ENCODE measurements at places on chromosomes 4 and X.

DNA sequence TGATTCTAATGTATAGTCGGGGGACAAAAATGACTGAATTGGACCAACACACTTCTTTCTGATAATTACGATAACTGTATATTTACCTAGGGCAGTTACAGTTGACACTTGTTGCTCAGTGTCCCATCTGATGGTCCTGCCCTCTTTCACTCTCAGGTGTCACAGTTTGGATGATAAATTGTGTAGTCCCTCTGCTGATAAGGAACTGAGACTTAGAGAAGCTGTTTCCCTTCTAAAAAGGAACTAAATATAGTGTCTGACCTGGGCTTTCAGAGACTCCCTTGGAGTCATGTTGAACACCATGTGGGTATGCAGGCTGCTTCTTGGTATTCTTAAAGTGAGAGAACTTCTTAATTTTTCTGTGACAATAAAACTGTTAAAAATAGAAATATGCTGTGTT lies 23.7 kb upstream of the PNPLA4 start:
- no peak for DNase-seq

- no peak for DNase-seq
Measured at GRCh38 chr4:14669371-14669770, 332.9 kb upstream of the CPEB2 start.

GRCh38 chrX:131565909-131566308 lies 22.0 kb downstream of the OR13H1 start:
- DNase-seq = no peak

DNA sequence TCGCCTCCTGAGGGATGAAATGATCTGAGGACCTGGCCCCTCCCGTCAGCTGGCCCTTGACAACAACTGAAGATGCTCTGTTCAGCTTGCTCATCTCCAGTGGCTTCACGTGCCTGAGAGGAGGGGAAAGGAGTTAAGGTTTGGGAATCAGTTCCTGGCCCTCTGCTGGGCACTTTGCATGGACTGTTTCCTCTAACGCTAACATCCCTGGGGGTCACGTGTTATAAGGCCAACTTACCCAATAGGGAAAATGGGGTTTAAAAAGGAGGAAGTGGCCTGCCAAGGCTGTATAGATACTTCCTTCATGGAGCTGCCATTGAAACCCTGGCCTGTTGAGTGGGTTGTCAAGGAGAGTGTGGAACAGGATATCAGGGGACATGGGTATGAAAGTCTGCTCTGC lies 65.6 kb downstream of the OR13H1 start:
- DNase-seq = no peak

GRCh38 chr4:86523333-86523732 lies 70.8 kb upstream of the PTPN13 start:
- no peak for DNase-seq

- DNase-seq = no peak
Measured at GRCh38 chrX:24483596-24483995, 18.5 kb downstream of the PDK3 start.
